A673 (cell line): ENCODE measurements at places on chromosomes 1 and 21. TPM values are rescaled to one million over a fixed set of nuclear protein-coding genes. Genes with fewer than 3 reads are reported as not detected.

UTS2 gene
- 13.8 and 31.0 TPM in 2 replicates for total RNA-seq

EIF4G3 gene
- total RNA-seq, result 84.7 and 86.8 TPM in 2 replicates

FAM167B gene
- total RNA-seq, result 0.35 TPM in 1 of 2 replicates, not detected in the other

CYP4A11 gene
- total RNA-seq, result not detected in 2 replicates

NIBAN1 gene
- total RNA-seq, result 52.9 and 54.8 TPM in 2 replicates

LCE1E gene
- total RNA-seq, result not detected in 2 replicates

KRTAP21-2 gene
- not detected in 2 replicates for total RNA-seq

ADORA1 gene
- total RNA-seq, result 0.74 and 1.2 TPM in 2 replicates

HSD3B2 gene
- total RNA-seq, result not detected in 2 replicates

FRRS1 gene
- 11.1 and 12.1 TPM in 2 replicates for total RNA-seq

TTC22 gene
- total RNA-seq, result not detected in 2 replicates

GLRX2 gene
- total RNA-seq, result 31.9 and 35.7 TPM in 2 replicates

EEIG2 gene
- 14.6 and 15.7 TPM in 2 replicates for total RNA-seq

SPATA1 gene
- total RNA-seq, result 0.95 and 1.3 TPM in 2 replicates

EPHA8 gene
- not detected in 2 replicates for total RNA-seq

GUCA2A gene
- total RNA-seq, result not detected in 2 replicates

INSRR gene
- 0.11 and 0.15 TPM in 2 replicates for total RNA-seq

RNF207 gene
- total RNA-seq, result 6.4 and 12.5 TPM in 2 replicates

VCAM1 gene
- 2.0 and 3.0 TPM in 2 replicates for total RNA-seq
